ENCODE measurements at places on chromosomes 4 and X.

DNA sequence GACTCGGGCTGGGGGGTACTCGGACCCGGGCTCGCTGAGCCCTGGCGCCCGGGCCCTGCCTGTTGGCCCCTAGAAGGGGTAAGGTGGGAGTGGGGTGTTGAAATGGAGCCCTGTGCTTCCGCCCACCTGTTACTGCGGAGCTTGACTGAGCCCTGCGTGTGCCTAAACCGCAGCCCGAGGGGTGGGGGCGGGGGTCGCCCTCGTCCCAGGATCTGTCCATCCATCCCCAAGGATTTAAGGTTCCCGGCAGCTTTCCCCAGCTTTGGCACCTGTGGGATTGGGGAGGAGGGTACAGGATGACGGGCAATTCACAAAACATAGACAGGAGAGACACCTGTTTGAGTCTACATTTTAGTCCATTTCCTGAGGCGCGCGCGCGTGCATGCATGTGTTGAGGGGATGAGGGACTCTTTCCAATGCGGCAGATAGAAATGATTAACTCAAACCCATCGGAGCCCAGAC, 779 bp downstream of the GABRQ start:
- no peak for DNase-seq

GRCh38 chr4:69600013-69600412, 39.4 kb downstream of the UGT2A2 start:
- no peak for DNase-seq

- no peak for DNase-seq
Measured at GRCh38 chr4:107838861-107839565, 14.3 kb downstream of the SGMS2 start.

DNA sequence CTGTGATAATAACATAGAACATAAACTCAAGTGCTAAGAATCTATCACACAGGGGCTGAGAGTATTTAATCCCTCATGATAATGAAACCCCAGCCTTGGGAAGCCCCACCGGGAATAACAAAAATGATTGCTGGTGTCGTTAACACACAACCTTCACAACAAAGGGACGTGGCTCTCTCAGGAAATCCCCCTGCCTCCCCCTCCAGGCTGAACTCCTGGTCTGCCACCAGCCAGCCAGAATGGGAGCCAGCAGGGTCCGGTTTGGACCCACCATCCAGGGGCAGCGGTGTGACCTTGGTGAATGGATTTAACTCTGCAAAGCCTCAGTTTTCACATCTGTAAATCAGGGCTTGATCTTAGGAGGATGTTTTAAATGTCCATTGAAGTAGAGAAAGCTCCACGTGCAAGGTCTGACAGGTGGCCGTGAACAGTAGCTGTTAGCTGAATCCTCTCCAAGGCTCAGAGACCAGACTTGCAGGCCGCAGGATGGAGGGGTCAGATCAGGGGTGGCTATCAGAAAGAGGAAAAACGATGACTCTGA, 46.5 kb downstream of the ABLIM2 start:
- DNase-seq: no peak

DNA sequence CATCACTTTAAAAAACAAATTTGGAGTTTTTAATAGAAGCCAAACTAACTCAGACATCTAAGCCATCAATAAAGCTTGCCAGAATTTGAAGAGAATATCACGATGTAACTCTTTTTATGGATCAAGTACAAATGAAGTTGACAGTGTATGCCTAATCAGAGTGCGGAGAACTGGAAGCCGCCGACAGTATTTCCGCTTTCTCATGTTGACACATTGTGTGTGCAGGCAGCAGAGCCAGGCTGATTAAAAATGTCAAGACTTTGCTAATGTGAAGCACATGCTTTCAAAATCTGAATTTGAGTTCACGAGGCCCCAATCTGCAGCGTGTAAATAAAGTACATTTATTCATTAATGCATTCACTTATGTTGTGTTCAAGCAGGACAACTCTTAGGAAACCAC, 161.2 kb downstream of the TENM3 start:
- no peak for DNase-seq

DNA sequence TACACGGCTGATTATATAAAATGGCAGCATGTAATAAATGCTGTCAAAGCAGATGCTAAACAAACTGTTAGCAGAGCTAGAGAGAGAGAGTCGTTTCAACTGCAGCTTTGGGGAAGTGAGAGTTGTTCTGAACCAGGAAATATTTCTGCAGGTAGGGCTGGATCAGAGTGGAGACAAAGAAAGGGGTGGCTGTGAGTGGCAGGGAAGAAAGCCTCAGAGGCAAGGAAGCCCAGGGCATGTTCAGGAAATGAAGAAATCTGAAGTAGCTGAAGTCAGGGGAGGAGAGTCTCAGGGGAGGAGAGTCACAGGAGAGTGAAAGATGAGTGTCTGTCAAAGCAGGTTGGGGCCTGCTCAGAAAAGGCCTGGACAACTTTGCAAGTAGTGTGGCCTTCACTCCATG, 48.4 kb upstream of the RPS6KA3 start:
- no peak for DNase-seq

GRCh38 chr4:69876071-69876470, 16.1 kb upstream of the SULT1E1 start:
- no peak for DNase-seq

GRCh38 chr4:123559955-123560871, 163.6 kb downstream of the SPRY1 start:
- DNase-seq: no peak

- DNase-seq: no peak
Measured at GRCh38 chrX:24260842-24261550, 52.9 kb downstream of the SUPT20HL2 start.

DNA sequence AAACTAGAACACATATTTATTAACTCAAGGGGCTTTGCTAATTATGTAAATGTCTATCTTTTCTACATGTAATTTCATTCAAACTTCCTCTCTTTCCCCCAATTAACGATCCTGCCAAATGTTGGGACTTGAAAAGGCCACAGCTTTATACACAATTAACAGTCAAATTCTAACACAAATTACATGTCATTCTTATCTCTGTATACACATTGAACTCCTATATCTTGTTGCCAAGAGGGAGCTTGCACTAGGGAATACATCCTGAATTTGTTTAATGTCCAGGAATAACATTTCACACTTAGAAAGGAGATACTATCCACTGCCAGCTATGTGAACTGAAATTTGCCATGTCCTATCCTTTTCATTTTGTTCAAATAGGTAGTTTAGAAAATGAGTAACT, 38.9 kb upstream of the MAB21L2 start:
- DNase-seq: no peak

- DNase-seq: no peak
Measured at GRCh38 chr4:100420571-100420970, 97.3 kb downstream of the EMCN start.

- DNase-seq: no peak
Measured at GRCh38 chr4:19375136-19375804, 876.4 kb upstream of the SLIT2 start.

- no peak for DNase-seq
Measured at GRCh38 chr4:60482921-60483351, 717.2 kb upstream of the ADGRL3 start.

DNA sequence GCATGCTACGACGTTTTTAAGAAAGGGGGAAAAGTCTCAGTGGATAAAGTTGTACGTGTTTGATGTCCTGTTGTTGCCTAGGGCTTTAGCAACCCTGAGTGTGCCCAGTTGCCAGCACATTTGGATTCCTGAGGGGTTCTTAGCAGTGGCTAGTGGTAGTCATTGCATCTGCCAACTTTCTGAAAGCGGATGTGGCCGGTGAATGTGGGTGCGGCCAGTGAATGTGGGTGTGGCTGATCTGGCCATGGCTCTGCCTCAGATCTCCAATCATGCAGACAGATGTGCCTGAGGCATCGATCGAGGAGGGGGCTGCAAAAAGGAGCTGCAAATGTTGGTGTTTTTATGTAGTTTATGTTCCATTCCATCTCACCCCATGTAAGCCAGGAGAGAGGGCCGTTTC, 41.5 kb upstream of the FAT1 start:
- DNase-seq: no peak

DNA sequence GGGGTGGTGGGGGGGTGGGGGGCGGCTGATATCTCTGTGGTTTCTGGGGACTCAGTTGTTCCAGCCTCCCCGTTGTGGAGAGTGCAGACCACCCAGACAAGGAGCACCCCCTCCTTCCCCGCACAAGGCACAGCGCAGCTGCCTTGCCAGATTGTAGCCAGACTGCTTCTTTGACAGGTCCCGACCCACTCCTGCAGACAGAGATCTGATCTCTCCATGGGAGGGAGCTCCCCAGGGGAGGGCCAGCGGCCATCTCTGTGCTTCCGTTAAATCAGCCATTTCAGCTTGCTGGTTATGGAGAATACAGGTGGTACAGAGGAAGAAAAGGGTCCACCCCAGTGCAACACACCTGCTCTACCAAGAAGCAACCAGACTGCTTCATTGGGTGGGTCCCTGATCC, 80.8 kb downstream of the FGF16 start:
- DNase-seq: no peak

DNA sequence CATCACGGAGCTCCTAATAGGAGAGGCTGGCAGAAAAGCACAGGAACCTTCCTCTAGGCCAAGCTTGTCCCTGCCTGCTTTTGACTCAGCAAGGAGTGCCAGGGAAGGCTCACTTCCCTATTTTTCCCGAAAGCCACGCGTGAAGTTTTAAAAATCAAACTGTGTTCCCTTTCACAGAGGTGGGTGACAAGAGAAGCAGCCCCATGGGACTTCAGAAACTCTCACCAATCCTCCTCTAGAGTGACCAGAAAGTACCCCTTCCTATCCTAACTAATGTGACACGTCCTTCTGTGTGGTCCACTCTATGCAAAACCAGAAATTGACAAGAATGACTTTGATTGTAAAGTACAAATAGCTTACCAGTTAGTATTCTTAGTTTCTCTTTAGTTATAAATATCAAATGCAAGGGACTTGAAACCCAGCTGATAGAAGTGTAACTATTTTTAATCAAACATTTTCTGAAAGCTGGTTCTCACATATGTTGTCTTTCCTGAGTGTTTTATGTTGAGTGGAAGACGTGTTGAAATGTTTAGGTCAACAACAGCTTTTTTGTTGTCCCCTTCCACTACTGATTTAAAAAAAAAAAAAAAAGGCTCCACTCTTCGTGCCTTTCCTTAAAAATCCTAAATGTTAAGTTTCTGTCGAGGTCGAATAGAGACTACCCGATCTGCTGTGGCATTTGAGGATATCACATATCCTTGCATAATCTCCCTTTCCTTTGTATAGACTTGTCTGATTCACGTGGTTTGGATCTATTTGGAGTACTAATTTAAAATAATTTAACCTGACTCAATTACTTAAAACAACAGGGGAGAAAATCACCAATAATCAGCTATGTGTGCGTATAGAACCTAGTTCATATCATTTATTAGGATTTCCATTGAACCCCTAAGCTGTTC, 42.1 kb downstream of the NFKB1 start:
- no peak for DNase-seq

GRCh38 chr4:86652332-86652932, 58.3 kb downstream of the PTPN13 start:
- no peak for DNase-seq

GRCh38 chrX:19810006-19810774, 77.2 kb downstream of the SH3KBP1 start:
- no peak for DNase-seq

DNA sequence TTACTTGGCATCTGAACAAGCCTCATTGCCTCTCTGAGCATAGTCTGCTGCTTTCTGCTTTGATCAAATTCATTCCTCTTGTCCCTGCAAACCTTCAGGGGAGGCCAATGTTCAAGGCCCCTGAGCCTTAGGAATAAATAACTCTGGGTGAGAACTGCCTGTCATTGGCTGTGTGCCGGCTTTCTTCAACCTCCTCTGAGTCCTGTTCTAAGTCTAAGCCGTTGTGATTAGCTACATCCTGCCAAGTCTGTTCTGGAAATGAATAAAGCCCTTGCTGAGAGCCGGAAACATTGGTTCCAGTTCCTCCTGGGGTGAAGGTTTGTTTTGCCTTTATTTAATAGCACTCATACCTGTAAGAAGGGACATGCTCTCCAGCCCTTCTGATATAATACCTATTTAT, 13.8 kb downstream of the RNF4 start:
- no peak for DNase-seq

DNA sequence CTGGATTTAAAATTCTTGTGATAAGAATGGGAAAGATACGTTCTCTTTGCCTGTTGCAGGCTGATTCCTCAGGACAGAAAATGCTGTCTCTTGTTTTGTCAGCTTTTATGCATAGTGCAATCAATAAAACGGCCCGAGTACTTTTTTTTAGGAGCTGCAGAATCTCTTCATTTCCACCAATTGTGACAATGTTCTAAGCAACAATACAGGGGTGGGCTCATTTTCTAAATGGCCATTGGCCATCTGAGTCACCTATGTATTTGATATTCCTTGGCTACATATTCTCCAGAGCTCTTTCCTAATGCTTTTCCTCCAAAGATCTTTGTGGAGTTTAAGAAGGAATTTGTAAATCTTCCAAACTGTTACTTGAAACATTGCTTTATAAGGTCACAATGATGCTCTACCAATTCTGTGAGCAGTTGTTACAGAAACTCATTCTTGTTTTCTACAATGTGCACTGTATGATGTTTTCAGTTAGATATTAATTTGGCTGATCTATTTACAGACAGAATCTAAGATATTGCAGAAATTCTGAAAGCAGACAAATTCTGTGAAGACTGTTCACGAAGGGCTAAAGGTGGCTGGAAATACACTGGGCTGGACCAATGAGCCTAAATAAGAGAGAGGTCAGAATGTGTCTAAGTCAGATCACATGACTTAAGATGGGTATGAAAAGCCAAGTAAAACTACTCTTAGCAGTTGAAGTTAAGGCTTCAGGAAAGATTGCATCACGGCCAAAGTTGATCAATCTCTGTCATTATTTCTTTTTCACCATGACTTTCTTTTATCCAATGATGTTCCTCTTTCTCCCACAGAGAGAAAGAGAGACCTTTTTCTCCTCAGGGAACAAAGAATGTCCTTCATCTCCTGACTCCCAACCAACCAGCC, 33.4 kb downstream of the TAPT1 start:
- no peak for DNase-seq

DNA sequence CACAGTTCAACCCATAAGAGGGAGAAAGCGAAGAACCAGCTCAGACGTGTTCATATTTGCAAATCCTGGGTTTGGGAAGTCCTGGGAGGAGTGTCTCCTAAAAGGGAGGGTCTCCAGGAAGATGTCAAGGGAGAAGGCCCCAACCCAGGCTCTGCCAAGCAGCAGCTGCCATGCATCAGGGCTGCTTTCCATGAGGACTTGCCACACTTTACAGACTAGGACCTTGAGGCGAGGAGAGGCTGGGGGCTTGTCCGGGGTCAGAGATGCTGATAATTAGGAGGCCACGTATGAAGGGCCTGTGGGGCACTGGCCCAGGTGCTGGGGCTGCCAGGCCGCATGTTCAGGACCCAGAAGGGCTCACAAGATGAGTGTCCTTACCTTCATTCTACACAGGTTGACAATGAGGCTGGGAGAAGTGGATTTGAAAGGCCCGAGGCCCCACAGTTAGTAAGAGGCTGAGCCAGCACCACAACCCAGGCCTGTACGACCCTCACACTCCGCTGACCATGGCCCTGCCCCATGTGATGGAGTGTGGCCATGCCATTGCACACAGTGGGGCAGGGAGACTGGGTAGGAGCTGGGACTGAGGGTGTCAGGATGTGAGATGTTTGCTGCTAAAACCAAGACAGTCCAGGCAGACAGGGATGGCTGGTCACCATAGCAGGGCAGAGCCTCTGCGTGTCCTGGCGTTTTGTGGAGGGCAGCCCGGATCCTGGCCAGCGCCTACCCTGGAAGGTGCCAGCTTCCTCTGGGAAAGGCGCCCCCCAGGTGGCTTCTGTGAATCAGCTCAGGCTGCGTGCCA, 94.8 kb downstream of the PSAPL1 start:
- no peak for DNase-seq

- no peak for DNase-seq
Measured at GRCh38 chr4:82801910-82802521, 3.4 kb upstream of the SCD5 start.

- no peak for DNase-seq
Measured at GRCh38 chr4:144362366-144362765, 221.8 kb upstream of the GYPA start.

- no peak for DNase-seq
Measured at GRCh38 chr4:83010111-83010521, 507 bp downstream of the LIN54 start.

Measured in stimulated activated CD8-positive, alpha-beta memory T cell treated with anti-CD3 and anti-CD28 coated beads, Interleukin-2, amount 100 ng/mL, for 48 hours (primary cell).